Activated T-helper 2 cell treated with anti-CD3 and anti-CD28 coated beads, Interferon-gamma antibody, Interleukin-2, Interleukin-4, amounts not matched to agents 10 μg/mL and 5 μg/mL and 100 μg/mL, durations not matched to agents 14 hours and 24 hours and 36 hours (primary cell): ENCODE measurements at places on chromosomes 1 and 21. TPM values are rescaled to one million over a fixed set of nuclear protein-coding genes. Genes with fewer than 3 reads are reported as not detected.

- no peak for DNase-seq
Observed at GRCh38 chr1:56150441-56151215, 428.7 kb downstream of the PLPP3 start.

ELAPOR1 gene
- total RNA-seq = 17.5 and 19.7 TPM in 2 replicates

C1QTNF12 gene
- 3.5 and 3.7 TPM in 2 replicates for total RNA-seq

DNA sequence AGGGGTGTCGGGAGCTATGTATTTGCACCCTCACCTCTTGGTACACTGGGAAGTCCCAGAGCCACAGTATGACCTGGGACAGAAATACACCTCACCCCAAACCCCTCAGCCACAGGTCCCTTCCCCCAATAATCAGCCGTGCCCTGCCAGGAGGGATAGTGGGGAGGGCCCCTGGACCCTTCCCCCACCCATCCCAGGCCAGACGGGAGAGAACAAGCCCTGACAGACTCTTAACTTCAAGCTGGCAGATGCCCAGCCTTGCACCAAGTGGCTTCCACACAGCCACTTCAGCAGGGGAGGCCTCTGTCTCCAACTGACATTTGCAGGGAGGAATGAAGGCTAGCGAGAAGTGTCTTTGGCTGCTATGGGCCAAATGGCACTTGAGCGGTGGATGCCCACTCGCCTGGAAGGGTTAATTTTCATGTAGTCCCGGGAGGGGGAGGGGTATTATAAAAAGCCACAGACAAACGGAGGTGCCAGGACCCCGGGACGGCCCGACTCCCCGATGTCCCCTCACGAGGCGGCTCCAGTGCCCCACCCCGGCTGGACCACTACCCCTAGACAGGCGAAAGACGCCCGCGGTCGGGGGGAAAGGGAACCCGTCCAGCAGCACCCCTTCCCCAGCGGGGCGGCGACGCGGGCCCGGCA is 495 bp downstream of the SYNC start:
- DNase-seq = no peak

CELA2B gene
- total RNA-seq = not detected in 2 replicates
